ENCODE measurements at places on chromosomes 5 and 9.

GRCh38 chr9:15146268-15146700 is 160.7 kb downstream of the TTC39B start:
- no peak for DNase-seq

DNA sequence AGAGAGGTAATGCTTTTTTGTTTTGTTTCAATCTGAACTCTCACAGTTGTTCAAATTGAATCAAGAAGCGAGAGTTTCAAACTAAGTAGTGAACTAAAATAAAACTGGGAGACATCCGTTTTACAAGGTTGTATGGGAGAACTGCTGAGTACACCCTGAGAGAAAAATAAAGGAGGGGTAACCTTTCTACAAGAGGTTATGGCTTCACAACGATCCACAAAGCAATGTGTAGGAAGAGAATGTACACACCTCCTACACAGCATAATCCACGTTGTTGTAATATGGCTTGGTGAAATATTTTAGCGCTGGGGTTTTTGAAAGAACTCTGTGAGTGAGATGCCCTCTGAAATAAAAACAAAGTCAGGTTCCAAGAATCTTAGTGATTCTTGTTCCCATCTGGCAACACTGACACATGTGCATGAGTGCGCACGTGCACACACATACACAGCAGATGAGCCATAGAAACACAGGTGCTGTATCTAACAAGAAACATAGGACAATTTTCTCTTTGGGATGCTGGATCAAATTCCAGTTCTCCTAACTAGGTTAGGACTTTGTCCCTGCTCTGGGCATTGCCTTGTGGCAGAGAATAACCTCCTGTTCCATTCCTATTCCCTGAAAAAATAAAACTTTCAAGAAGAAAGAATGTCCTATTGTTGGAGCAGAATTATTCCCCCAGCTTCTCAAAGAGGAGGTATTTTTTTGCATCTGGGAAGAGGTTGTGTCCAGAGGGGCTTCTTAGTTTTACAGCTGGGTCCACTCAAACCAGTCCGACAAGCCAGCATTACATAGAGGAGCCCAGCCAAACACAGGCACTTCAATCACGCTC is 94.5 kb upstream of the EFNA5 start:
- DNase-seq, result no peak

- no peak for DNase-seq
Observed at GRCh38 chr9:75979362-75979761, 88.9 kb downstream of the PCSK5 start.

GRCh38 chr9:35114840-35115628 is 628 bp downstream of the ATOSB start:
- DNase-seq, result no peak

DNA sequence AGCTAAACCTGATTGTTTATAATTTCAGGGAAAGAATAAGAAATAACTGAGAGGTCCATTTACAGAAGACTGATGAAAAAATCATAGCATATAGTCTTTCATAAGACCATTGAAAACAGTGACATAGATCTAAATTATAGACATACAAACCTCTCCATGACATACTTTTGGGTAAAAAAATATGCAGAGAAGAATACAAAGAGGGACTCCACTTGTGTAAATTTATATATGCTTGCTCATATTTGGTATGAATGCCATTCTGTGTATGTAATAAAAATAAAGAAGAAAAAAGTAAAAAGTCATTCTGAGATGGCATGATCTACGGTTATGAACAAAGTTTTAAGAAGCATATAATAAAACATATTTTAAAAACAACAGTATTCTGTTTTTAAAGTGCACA is 310.7 kb downstream of the ASTN2 start:
- no peak for DNase-seq

DNA sequence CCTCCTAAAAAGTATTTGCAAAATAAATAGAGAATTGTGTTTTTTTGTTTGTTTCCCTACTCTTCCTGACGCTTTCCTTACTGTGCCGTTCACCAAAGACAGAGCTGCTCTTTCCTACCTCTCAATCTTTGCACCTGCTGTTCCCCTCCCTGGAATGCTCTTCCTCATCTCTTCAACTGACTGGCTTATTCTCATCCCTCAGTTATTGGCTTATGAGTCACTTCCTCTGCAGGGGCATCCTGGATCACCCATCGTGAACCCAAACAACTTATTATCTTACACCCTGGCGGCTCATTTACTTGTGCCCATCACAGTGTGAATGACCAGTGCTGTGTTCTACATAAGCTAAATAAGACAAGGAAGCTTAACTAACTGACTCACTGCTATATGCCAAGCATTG is 36.1 kb upstream of the CCNG1 start:
- no peak for DNase-seq

GRCh38 chr5:127762412-127762811 is 59.2 kb downstream of the CCDC192 start:
- DNase-seq, result no peak

- no peak for DNase-seq
Observed at GRCh38 chr5:112742424-112742823, 4.7 kb downstream of the APC start.
